NCI-H2171 treated with DMSO at 0.1 percent for 48 hours (cell line): ENCODE measurements at places on chromosomes 2 and 18.

DNA sequence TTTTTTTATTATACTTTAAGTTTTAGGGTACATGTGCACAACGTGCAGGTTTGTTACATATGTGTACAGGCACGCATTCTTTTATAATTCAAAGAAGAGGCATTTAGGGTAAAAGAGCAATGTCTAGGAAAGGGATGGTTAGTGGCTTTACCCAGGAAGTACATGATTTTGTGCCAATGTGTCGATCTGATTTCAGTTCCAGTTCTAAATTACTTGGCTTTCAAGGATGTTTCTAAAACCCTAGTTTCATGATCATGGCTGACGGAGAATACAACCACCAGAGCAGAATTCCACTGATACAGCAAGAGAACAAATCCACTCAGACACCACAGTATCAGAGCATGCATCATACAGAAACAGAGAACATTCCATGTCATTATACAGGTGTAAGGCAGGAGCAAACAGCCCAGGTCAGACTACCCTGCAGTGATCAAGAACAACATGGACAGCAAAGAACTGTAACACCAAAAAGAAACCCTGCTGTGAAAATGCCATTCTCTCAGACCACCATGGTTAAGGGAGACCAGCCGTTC is 116.7 kb upstream of the STK17B start:
- DNase-seq, result no peak

DNA sequence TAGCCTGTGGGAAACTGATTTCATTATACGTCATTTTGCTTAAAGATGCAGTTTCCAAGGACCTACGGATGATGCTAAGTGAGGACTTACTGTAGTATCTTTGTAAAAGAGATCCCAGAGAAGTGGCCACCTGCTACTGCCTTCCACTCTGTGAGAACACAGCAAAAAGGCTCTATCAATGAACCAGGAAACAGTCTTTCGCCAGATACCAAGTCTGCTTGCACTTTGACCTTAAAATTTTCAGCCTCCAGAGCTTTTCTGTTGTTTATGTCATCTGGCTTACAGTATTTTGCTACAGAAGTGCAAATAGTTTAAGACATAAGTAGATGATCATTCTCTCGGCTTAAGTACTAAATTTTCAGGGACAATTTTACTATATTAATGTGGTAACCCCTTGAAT is 847.9 kb upstream of the CHAC2 start:
- no peak for DNase-seq

DNA sequence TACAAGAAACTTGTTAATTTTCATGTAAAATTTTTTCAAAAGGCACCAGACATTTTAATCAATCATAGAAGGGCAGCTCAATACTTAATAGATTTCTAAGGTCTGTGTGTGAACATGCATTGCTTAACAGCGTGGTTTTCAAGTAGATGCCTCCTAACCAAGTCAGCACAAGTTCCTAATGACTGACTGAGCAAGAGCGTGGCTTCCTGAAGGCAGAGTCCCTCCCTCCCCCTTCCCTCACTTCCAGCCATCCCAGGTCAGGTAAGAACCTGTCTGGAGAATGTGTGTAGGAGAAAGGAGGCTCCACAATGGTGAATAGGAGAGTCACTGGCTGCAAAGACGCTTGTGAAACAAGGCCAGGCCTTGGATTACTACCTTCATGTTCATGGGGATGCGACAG is 33.5 kb upstream of the DAPL1 start:
- no peak for DNase-seq

DNA sequence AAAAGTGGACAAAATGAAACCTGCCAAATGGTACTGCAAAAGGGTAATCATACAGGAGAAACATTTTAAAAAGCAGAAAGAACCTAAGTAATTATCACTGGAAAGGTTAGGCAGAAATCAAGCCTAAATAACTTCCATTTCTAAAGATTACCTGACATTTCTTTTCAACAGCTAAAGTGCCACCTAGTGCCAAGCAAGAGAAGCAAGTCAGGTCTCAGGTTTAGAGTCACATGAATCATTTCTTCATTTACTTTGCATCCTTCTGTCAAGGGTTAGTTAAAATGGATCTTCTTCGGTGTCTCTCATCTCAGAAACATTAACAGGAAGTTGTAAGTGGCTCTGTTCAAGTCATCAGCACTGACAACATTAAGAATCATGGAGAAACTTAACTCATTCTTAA is 90.3 kb downstream of the AKAIN1 start:
- peak; percentile 46 for DNase-seq

DNA sequence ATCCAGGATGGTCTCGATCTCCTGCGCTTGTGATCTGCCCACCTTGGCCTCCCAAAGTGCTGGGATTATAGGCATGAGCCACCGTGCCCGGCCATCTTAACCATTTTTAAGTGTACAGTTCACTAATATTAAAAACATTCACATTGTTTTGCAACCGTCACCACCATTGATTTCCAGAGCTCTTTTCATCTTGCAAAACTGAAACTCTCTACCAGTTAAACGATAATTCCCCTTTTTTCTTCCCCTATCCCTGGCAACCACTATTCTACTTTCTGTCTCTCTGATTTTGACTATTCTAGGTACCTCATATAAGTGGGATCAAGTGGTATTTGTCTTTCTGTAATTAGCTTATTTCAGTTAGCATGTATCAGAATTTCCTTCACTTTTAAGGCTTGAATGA is 16.8 kb upstream of the NEUROD1 start:
- DNase-seq, result no peak

DNA sequence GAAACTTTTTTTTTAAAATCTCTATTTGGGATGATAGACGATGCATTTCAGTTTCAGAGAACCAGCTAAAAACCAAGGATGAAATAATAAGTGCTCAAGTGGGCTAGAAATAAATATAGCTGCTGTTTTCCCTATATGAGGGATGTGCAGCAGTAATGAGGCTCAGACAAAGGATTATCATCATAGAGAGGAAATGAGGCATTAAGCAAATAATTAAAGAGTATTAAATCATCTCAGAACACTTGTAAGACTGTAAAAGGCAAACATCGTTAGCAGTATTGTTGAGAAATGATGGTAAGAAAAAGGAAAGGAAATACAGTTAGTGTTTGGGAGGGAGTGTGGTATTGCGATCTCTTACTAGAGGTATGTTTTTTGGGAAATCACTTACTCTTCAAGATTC is 233.5 kb downstream of the TGIF1 start:
- no peak for DNase-seq

DNA sequence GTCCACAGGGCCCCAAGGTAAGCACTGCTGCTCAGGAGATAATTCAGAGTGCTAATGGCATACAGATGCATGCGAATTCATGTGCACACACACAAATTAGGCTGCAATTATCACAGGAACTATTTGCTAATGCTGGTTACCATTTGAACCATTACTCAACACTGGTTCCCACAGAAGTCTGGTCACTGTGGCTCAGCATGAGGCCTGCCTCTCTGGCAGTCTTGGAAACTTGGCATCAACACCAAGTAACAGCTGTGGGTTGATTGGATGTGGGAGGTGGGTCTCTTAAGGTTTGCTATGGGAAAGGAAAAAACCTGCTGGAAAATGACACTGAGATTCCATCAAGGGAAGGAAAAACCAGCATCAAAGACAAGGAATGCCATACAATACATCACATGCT is 105.0 kb downstream of the CELF4 start:
- peak; percentile 26 for DNase-seq

GRCh38 chr18:54119524-54120019 is 104.9 kb downstream of the MBD2 start:
- peak; percentile 83 for DNase-seq

DNA sequence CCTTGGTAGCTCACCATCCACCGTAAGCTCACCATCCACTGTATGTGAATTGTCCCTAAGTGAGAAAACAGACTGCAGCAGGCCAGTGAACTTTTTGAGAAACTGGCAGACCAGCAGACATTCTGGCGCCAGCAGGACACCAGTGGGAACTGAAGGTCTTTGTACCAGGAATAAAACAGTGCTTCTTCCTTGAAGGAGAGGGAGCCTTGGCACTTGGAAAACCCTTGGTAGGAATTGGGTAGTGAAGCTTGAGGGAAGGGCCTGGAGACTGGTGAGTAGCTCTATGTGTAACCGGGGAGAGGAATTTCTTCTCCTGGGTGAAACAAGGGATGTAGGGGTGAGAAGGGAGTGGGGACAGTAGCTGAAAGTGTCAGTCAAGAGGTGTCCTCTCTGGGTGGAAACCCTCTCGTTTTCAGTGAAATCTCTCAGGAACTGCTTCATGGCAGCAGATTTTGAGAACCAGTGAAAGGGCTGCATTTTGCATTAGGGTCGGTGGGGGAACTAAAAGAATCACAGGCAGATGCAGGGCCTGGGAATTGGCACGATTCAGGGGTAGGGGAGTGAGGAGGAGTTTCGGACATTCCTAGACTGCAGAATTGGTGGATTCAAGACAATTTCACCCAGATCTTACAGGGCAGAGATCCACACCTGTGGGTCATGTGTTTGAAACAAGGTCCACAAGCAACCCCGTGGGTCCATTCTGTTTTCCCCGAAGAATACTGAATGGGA is 131.5 kb upstream of the DLX2 start:
- DNase-seq, result no peak

DNA sequence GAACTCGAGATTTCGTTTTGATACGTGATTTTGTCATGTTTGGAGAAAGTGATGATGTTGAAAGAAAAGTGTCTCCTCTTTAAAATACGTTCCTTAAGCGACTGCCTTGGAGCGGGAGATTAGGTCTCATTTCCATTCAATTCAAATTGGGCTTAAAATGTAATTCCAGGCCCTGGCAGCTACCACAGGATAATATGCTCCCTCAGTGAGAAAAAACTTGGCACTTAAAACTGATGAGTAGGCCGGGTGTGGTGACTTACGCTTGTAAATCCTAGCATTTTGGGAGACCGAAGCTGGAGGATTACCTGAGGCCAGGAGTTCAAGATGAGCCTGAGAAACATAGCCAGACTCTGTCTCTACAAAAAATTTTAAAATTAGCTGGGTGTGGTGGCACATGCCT is 146.3 kb upstream of the L3MBTL4 start:
- no peak for DNase-seq

DNA sequence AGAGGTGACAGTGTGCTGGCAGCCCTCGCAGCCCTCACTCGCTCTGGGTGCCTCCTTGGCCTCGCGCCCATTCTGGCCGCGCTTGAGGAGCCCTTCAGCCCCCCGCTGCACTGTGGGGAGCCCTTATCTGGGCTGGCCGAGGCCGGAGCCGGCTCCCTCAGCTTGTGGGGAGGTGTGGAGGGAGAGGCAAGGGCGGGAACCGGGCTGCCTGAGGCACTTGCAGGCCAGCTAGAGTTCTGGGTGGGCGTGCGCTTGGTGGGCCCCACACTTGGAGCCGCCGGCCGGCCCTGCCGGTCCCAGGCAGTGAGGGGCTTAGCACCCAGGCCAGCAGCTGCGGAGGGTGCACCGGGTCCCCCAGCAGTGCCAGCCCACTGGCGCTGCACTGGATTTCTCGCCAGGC is 1480.9 kb upstream of the SLC39A10 start:
- DNase-seq, result no peak

DNA sequence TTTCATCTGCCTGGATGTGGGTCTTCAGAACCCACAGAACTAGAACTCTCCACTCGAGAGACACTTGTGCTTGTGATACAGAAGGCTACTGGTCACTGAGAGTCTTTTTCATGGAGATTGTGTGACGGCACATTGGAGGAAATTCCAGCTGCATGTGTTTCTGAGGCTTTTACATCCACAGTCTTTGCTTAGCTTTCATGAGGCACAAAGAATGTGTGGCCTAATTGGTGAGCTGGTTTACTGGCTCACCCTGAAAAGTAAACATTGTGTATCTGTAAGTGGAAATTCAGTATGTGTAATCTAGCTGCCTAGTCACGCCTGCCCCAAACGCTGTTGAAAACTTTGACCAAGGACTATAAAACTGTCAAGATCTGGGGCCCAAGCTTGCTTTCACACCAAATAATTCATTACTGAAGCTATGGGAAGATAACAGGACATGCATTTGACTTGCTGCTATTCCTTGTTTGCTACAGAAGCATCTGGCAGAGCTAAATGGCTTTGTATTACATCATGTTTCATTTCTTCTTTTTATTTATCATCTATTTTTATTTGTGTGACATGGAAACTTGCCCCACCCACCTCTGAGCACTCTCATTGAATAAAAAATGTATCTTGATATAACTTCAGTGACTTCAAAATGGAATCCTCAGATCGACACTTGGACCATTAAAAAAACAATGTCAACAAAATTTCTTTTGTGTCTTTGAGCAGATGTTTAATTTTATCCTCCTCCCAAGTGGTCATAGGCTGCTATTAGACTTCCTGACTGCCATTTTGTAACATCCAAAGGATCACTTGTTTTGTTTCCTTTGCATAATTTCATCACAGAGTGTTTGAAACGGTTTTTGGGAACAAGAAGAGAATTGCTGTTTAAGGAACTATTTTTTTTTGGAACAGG is 80.2 kb downstream of the EFEMP1 start:
- no peak for DNase-seq

GRCh38 chr2:774436-774835 is 97.2 kb upstream of the TMEM18 start:
- DNase-seq, result no peak

- no peak for DNase-seq
Measured at GRCh38 chr2:238729261-238729935, 118.5 kb upstream of the TWIST2 start.

DNA sequence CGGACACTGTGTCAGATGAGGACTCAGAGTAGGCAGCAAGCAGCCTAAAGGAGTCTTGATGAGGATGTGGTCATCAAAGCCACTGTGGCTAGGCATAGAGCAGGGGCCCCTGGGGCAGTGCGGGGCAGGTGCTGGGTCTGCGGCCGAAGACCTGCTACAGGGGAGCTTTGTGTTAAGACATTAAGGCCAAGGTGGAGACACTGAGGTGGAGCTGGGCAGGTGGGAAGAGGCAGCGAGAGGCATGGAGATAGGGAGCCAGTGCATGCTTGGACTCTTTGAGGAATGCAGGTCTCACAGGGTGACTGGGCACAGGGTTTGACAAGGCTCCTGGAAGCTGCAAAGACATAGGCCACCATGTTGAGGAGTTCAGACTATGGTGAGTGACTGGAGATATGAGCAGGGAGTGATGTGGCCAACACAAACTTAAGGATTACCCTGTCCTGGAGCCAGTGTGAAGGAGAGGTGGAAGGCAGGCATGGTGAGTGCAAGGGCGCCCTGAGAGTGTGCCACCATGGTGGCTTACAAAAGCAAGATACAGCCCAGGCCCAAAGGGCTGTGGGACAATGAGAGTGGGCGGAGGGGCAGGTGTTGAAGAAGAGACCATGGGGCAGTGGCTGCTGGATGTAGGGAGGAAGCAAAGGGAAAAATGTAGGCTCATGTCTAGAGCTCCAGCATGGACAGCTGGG is 450.9 kb upstream of the HS6ST1 start:
- no peak for DNase-seq

- no peak for DNase-seq
Measured at GRCh38 chr2:1811258-1811970, 67.1 kb upstream of the PXDN start.

GRCh38 chr2:239165206-239165831 is 235.5 kb downstream of the HDAC4 start:
- DNase-seq, result no peak

DNA sequence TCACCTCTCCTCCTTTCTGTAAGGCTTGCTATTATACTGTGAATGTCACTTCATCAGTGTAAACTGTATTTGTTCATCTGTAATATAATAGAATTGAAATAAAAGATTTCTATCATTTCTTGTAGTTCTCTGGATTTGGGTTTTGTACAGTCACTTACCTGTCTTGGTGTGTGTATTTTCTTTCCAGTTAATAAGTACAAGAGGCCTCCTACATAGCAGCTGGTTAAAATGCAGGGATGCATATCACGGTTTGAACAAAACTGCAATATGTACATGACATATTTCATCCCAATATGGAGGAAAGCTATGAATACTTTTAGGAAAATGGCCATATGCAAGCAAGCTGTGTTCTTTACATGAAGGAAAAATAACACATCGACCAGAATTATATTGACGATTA is 5.4 kb upstream of the STAT1 start:
- no peak for DNase-seq

GRCh38 chr2:131105950-131106801 is 1.0 kb downstream of the PLEKHB2 start:
- DNase-seq, result no peak
